ENCODE measurements at places on chromosomes 12 and 14.

GRCh38 chr14:56224691-56225681 is 106.8 kb downstream of the PELI2 start:
- DNase-seq: no peak

- peak; percentile 4 for DNase-seq
Measured at GRCh38 chr12:30862486-30862885, 64.1 kb upstream of the TSPAN11 start.

GRCh38 chr14:100893228-100893601 is 10.3 kb downstream of the RTL1 start:
- no peak for DNase-seq

GRCh38 chr12:26854031-26854390 is 21.0 kb upstream of the ITPR2 start:
- no peak for DNase-seq

GRCh38 chr14:105899071-105899641 is 372.8 kb downstream of the TMEM121 start:
- DNase-seq: no peak
